ENCODE measurements at places on chromosomes 6 and 20.
A peak's percentile ranks its signal among the peaks of the same experiment; 100 is the strongest.

DNA sequence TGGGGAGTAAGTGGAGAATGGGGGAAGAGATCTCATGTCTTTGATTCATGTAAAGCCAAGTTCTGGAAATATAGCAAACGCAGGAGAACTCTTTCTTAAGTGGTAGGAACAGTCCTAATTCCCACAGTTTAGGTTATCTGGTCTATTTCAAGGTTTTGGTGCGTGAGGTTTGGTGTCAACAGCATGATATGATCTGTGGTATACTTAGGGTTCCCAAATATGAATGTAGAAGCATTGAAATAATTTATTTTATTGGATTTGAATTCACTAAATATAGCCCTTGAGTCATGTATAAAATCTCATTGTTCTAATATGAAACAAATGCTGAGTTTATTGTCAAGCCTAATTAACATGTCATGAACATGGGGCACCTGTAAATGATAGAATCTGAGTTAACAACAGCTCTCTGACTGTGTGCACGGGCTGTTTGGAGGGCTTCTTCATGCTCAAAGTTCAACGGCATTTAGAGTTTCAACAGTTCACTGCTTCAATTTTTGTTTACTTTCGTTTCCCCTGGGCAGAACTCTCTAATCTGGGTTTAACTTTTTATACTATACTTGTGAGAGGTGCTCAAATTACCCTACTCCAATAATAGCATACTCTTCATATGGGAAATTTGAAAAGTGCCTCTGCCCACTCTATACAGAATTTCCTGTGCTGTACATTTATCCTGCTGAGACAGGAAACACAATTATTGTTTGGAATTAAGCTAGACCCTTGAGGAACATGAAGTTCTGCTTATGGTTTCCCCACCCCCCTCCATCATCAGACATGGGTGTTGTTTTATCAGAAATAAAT, 236.3 kb upstream of the ZNF217 start:
- no peak for DNase-seq

- no peak for DNase-seq
Measured at GRCh38 chr6:17144016-17144415, 42.2 kb downstream of the STMND1 start.

DNA sequence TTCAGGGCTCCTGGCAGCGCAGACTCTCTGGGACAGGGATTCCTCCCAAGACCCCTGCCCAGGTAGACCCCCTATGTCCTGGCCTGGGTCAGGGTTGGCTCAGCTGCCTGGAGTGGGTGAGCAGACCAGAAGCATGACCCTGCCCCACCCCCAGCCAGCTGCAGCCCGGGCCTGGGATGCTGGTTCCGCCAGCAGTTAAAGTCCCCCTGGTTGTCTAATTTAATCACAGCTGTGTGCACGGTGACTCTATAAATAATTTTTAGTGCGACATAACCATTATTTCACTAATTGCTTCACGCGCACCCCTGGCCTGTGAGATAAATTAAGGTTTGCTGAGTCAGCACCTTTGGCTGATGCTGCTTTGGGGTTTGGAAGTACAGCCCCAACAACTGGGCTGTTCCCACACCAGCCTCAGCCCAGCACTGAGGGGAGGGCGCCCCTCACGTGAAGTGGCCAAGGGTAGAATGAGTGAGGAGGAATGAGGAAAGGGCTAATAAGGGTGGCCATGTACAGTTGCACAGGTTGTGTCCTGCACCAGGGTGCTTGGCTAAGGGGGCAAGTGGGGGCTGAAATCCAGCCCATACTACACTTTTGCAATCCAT, 26.1 kb upstream of the CDH22 start:
- no peak for DNase-seq

- DNase-seq: no peak
Measured at GRCh38 chr20:53828088-53828681, 234.5 kb upstream of the ZNF217 start.

GRCh38 chr6:93104195-93104817, 315.1 kb downstream of the EPHA7 start:
- no peak for DNase-seq

- DNase-seq: no peak
Measured at GRCh38 chr6:154448448-154449096, 61.9 kb downstream of the CNKSR3 start.

DNA sequence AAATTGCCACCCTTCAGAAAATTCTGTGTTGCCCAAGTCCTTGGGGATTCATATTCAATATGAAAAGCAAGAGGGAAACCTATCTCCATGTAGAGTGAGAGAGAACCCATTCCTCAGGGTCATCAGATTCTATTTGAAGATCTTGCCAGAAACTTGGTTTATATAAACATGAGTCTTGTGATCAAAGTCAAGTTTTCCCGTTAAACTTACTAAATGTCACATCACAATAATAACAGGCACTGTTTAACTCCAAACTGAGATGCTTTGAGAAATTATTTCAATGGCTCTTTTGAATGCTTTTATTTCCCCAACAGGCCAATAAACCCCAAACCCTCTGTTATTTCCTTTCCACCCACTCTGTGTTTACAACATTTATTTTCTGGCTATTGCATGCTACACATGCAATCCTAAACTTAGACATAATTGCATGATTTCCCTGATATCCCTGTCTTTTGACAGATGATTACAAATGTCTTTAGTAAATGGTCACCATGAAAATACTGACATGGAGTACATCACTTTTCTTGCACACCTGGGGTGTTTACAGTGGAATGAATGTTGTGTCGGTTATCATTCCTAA, 31.1 kb upstream of the SSTR4 start:
- no peak for DNase-seq

- DNase-seq: no peak
Measured at GRCh38 chr6:155432293-155432692, 23.3 kb downstream of the NOX3 start.

DNA sequence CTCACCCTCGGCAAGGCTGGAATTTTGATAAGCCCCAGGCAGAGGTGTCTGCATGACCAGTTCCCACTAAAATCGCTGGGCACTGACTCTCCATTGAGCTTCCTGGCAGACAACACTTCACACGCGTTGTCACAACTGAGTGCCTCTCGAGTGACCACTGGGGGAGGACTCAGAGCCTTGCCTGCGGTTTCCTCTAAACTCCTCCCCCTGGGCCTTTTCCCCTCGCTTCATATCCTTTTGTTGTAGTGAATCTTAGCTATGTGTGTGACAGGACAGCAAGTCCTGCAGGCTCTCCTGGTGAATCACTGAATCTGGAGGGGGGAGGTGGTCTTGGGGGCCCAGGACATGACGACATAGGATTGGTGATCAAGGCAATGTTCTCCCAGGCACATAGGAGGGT, 670.8 kb downstream of the PRKN start:
- DNase-seq: no peak

DNA sequence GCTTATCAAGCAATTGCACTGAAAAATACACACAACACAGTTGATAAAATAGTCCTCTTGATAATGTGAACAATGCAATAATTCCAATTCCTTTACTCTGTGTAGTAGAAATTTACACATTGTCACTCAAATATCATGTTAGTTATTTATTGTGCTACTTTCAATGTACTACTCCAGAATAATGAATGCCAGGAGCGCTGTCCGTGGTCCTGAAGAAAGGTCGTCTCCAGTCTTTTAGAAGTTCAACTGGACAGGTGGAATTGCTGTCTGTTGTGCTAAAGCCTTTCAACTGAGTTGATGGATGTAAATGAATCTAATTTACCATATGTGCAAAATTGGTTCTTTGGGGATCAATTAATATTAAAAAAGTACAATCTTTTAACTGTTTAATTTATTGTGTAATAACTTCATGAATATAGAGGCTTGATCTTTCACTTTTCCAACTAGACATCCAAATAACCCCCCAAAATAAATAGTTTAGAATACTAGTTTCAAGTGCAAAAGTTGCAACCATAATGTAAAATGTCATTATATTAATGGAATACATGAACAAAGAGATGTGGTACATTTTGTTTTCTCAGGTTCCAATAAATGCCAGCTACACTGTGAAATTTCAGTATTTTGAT, 3.2 kb downstream of the GRIK2 start:
- DNase-seq: no peak

DNA sequence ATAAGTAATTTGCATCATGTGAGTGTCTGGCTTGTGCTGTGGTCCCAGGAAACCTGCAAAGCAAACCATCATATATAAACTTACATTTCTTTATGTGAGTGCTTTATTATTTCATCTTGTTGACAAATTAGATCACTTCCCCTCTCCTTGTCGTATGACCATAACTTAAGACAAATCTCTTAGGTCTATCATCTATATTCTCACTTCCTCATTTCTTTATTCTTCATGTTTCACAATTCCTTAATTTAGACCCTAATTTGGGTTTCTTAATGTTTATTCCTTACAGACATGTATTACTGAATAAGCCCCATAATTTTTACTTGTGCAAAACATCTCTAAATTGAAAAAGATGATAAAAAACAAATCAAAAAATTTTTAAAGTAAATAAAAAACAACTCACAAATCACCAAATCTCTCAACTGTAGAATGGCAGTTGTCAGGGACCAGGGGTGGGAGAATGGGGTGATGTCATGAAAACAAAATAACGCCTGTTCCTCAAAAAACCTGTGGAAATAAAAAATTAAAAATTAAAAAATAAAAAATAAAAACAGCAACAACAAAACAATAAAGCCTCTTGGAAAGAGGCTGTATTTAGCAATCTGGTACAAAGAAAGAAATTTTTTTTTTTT, 49.5 kb upstream of the FBXO30 start:
- no peak for DNase-seq

DNA sequence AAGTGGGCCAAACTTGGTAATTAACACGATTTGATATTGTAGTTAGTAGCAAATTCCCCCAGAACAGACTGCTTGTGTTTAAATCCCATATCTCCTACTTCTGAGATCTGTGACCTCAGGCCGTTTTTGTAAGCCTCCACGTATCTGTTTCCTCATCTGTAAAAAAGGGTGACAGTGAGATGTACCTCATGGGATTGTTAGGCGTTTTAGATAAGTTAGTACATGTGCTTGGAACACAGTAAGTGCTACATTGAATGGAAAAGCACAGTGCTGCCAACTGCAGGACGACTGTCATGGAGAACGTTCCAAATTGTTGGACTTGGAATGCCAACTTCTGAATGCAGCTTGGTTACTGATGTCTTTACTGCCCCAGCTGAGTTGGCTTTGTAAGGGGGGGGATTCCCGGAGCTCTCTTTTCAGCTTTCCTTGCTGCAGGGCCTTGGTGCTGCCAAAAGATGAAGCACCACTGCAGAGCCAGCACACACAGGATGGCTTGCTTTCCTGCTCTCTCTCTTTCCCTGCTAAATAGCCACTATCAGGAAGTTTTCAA, 108.6 kb downstream of the OPN5 start:
- no peak for DNase-seq

DNA sequence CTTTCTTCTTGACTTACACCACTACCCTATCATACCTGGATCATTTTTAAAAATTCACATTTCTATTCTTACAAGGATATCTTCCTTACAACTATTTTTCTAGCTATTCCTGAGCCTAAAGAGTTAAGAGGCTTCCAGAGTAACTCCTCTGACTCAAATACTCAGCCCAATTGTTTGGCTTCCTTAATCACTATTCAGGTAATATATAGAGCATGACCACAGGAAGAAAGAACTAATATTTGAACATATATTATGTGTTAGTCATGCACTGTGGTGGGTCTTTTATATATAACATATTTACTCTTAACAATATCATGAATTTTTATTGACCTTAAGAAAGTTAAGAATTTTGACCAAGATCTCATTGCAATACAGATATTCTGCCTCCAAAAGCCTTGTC, 42.0 kb upstream of the ID4 start:
- DNase-seq: no peak

DNA sequence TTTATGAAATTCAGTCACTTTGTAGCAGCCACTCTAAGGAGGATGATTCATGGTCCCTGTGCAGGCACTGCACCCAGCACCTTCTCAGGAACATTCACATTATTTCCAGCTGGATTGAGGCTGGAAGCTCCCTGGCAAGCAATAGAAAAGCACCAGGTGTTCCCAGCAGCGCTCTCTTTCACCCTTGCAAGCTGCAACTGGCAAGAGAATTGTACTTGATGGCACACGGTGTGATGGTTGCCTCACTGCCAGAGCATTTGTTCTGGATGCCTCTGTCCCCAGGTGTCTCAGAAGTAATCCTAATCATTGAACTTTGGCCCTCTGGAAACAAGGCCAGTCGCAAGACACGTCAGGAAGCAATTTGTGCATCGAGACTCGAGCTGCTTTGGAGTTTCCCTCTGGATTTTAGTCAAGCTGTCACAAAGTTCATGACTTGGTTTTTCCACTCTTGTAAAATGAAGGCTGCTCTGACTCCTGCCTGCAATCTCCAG, 24.9 kb upstream of the PHACTR2 start:
- no peak for DNase-seq

DNA sequence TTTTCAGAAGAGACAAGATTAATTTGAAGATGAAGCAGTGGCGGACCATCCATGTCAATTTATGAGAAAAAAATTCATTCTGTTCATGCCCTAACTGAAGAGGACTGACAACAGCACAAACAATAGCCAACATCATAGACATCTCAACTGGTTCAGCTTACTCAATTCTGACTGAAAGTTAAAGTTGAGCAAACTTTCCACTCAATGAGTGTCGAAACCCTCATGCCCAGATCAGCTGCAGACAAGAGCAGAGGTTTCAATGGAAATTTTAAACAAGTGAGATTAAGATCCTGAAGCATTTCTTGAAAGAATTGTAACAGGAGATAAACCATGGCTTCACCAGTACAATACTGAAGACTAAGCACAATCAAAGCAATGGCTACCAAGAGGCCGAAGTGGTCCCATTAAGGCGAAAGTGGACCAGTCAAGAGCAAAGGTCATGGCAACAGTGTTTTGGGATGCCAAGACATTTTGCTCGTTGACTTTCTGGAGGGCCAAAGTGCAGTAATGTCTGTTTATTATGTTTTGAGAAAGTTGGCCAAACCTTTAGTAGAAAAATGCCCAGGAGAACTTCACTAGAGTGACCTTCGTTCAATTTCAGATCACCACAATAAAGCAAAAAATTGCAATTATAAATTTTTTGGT, 6.1 kb upstream of the SFT2D1 start:
- no peak for DNase-seq

GRCh38 chr6:11806561-11807317, 28.1 kb upstream of the ADTRP start:
- no peak for DNase-seq

GRCh38 chr20:59062081-59062480, 19.5 kb upstream of the PRELID3B start:
- peak; percentile 39 for DNase-seq

- peak; percentile 82 for DNase-seq
Measured at GRCh38 chr20:2873010-2873746, at the start of gene PTPRA. Gene PTPRA, plus strand, starts transcription at chr20:2873481. Its CDS starts 90,797 bp downstream, at chr20:2964278.

- DNase-seq: no peak
Measured at GRCh38 chr6:76420094-76420493, 347.6 kb upstream of the IMPG1 start.

DNA sequence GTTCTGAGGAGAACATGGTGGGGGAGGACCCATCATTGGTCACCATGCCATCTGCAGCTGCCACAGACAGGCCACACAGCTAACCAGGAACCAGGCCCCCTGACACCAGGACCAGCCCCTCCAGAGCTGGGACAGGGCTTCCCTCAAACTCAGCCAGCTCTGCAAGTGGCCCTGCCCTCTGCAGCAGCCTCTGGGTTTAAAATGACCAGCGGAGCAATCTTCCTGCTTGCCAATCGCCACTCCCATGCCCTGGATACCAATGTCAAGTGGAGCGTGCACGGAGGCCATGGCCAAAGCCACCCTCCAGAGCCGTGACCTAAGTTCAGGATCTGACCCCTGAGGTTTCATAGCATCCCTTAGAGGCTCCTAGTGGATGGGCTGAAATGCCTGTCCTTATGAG, 199.4 kb downstream of the SYNDIG1 start:
- no peak for DNase-seq

Data from NCI-H1930 (cell line).